ENCODE measurements at places on chromosomes 3 and 15. TPM values are rescaled to one million over a fixed set of nuclear protein-coding genes. Genes with fewer than 3 reads are reported as not detected.
A peak's percentile ranks its signal among the peaks of the same experiment; 100 is the strongest.

GRCh38 chr15:51708013-51708412 is 26.7 kb downstream of the SCG3 start:
- peak; percentile 66 for DNase-seq

GRCh38 chr15:67762610-67763368 is 62.5 kb upstream of the SKOR1 start:
- DNase-seq, result no peak

REC114 gene
- 0.15 TPM for polyA plus RNA-seq

GRCh38 chr3:31770822-31771326 is 210.2 kb downstream of the OSBPL10 start:
- DNase-seq, result no peak

- DNase-seq, result no peak
These were observed 56.0 kb upstream of the TASOR start for GRCh38 chr3:56739036-56739435.

DNA sequence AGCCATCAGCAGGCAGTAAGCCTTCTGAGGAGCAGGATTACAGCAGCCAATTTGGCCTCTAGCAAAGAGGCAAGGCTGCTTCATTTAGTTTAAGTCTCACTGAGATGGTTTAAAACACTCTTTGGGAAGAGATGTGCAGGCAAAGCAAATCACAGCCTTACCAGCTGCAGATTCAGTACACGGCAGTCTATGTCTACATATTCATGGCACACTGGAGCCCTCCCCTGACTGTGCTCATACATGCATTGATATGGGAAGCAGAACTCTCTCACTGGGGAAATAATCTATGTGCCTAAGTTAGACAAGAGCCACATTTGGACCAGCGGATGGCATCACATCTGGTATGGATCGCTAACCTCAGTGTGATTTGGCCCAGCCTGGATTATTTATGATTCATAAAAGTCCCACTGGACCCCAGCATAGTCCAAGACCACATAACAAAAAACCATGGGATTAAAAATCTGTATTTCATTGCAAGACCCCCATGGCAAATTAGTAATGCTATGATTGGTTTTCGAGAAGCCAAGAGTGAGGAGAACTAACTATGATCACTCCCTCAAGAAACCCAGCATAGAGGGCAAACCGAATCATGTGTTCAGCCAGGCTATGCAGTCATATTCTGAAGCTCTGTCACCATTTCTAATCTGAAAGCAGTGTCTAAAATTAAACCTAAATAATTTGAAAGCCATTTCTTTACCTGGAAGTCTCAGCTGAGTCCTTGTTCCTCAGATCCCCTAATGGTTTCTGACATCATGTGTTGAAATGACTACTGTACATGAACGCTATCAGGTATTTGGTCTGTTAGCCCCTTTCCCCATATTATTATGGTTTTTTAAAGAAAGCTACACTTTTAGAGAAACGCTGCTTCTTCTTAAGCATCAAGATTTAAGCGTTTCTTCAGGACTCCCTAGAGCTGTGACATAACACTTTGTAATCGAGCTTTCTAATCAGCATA is 1.2 kb downstream of the PRICKLE2 start:
- DNase-seq, result no peak

DNA sequence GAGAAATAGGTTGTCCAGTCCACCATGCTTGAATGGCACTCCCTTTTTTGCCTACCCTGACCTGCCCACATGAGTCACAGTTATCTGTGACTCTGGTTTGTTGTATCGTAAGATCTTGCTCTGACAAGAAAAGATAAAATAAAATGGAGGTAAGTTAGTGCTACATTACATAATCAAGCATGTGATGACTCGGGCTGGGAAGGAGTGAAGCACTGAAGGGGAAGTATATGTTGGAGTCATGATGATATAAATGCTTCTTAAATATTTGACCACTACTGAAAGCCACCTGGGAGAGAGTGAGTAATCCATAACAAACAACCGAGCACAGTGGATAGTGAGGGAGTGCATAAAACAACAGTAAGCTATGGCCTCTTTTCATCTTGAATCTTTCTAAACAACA is 124.4 kb downstream of the SHOX2 start:
- DNase-seq, result no peak

DNA sequence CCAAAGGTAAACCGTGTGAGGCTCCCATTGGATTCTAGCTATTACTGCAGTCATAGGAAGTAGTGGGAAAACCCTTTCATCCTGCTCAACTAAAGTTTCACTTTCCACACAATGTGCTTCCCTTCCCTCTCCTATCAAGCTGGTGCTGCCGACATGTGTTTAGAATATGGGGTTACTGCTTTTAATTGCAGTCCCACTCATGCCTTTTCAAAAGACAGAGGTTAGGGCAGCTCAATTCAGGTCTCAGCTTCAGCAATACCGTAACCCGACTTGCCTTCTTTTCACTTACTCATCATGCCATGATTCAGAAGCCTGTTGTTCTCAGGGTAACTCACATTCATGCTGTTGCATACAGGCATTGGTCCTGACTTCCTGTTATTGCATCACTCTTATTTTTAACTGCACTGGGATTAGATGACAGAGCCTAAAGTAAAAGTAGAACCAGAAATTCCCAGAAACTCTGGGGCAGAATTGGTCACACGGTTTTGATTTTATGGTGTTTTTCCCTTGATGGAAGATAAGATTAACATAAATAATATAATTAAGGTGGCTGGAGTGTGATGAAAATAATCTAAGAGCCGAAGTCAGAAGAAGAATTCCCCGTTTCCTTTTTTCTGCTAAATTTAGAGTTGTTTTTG is 45.7 kb downstream of the C2CD4B start:
- peak; percentile 54 for DNase-seq

GRCh38 chr3:66817951-66818557 is 180.1 kb upstream of the KBTBD8 start:
- no peak for DNase-seq

EOMES gene
- 1.2 TPM for polyA plus RNA-seq

DNA sequence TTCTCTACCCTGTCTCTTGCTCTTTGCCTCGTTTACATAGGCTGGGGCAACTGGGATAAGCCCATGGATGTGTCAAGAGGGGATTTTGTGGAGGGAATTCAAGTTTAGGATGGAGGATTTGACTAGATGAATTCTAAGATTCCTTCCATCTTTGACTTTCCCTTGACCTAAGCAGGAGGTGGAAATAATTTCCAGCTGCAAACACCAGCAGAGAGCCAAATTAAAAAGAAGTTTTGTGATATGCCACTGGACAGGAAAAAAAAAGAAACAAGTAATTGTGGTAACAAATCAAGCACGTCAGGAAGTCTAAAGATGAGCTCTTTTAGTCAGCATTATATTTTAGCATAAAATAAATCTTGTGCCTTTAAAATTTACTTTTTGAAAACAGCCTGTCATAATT is 49.8 kb downstream of the KCNMB2 start:
- no peak for DNase-seq

- no peak for DNase-seq
These were observed 85.5 kb upstream of the CDV3 start for GRCh38 chr3:133487920-133488540.

CPNE4 gene
- 2.9 TPM for polyA plus RNA-seq

XYLB gene
- 30.1 TPM for polyA plus RNA-seq

SATB1 gene
- 27.2 TPM for polyA plus RNA-seq

DNA sequence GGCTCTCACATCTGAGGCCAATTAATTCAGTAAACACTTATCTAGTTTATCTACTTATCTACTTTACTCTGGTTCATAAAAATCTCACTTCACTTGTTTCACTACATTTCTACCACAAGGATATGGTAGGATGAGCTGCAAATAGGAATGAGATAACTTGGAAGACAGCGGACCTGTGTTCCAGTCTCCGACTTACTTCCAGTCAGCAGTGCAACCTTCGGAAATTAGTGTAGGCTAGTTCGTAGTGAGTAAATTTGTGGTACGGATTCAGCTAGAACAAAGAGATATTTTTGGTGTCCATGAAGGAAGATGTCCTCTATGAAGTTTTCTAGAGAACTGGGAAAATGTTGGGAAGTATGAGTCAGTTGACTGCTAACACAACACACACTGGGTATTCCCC is 66.3 kb downstream of the TPRG1 start:
- no peak for DNase-seq

IQCH gene
- 0.97 TPM for polyA plus RNA-seq

DNA sequence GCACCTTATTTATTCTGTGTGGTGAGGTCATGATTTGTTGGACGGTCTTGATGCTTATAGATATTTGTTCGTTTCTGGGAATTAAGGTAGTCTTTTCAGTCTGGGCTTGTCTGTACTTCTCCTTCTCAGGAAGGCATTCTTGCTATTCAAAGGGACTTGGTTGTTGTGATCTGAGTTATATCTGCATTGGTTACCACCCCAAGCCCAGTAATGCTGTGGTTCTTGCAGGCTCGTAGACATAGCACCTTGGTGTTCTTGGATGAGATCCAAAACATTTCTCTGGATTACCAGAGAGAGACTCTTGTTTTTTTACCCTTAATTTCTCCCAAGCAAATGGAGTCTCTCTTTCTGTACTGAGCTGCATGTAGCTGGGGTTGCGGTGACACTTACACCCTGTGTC is 128.0 kb upstream of the CBLB start:
- DNase-seq, result no peak

DNA sequence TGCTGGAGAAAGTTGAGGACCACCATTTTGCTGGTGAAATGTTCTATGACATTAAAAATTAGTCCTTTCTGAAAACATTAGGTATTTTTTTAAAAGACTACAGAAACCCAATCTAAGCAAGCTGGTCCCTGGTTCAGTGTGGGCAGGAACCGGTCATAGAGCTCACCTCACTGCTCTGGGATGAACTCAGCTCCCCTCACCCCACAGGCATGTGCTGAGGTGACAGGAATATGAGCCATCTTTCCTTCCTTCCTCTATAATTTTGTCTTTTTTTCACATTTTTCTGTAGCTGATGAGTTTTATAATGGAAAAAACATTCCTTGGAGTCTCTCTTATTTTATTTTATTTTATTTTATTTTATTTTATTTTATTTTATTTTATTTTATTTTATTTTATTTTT is 8.2 kb upstream of the LRRC15 start:
- DNase-seq, result no peak

ROBO2 gene
- 9.6 TPM for polyA plus RNA-seq

GRCh38 chr3:12706504-12707253 is 42.8 kb upstream of the RAF1 start:
- DNase-seq, result peak; percentile 59

AHSG gene
- 1.8 TPM for polyA plus RNA-seq

NOX5 gene
- polyA plus RNA-seq, result 0.16 TPM

AP3S2 gene
- polyA plus RNA-seq, result 26.1 TPM

GRCh38 chr15:31017311-31017710 is 25.9 kb upstream of the MTMR10 start:
- DNase-seq, result no peak

TRPM1 gene
- not detected for polyA plus RNA-seq

DNA sequence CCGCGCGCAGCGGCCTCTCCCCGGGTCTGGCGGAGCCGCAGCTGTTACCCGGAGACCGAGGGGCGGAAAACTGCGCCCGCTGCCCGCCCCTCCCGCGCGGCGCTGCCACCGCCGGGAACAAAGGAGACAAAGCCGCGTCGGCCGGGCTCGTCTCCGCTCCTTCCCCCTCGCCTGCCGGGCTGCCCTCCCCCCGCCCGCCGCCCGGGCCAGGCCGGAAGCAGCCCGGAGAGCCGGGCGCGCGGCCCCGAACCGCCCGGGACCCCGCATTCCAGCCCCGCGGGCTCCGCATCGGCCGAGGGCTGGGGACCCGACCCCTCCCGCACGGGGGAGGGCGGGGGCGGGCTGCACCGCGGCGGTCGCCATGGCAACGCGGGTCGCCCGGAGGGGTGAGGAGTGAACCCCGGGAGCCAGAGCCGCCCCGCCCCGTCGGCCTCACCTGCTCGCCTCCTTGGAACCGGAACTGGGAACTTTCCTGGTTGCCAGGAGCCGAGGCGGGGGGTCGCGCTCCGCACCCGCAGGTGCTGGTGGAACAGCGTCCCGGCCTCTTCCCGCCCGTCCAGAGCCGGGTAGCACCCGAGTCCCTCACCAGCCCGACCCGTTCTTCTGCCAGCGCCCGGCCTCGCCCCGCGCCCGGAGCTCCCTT is 448 bp downstream of the PLXNB1 start:
- DNase-seq, result peak; percentile 59

- no peak for DNase-seq
These were observed 30.8 kb upstream of the SLC41A3 start for GRCh38 chr3:126114443-126115386.

CKMT1B gene
- polyA plus RNA-seq, result 15.3 TPM

DNA sequence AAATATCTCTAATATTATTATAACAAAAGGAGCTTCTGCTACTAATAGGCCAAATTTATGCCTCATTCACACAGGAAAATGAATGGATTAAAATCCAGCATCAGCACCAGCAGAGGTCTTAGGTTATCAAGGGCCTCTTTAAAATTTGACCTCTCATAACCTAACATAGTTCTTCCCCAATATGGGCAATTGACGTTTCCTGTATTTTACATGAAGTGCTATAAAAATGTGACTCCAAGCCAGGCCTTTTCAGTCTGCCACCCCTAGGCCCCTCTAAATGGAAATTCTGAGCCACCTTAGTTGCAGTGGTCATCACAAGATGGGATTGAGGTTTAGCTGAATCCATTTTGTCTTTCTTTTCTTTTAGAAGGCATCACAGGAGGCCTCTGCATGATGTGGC is 70.1 kb downstream of the CASR start:
- no peak for DNase-seq

GRCh38 chr15:23403550-23403949 is 43.5 kb downstream of the GOLGA6L2 start:
- no peak for DNase-seq

DNA sequence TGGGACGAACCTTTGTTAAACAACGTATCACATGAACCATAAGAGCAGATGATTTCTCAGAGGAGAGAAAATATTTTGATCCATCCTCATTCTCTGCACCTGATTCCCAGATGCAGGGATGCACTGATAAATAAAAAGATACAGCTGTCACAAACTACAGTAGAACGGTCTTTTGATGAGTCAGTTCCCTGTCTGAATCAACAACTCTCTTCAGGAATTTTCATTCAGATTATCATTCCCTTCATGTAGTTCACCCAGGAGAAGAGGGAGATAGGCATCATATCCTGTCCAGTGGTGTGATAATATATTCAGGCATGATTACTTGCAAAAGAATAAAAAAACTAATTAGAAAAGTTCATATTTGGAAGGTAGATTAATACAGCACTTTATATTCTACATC is 521.5 kb downstream of the PYDC2 start:
- no peak for DNase-seq

DNA sequence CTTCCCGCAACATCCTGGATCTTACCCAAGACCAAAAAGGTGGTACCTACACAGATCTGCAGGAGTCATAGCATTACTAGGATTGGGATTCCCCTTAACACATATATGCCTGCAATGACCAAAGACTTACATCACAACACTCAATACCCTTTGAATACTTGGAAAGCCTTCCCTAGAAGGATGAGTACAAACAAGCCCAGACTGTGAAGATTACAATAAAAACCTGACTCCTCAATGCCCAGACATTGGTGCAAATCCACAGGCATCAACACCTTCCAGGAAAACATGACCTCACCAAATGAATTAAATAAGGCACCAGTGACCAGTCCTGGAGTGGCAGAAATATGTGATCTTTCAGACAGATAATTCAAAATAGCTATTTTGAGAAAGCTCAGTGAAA is 326.8 kb downstream of the TBL1XR1 start:
- no peak for DNase-seq

- no peak for DNase-seq
These were observed 129.1 kb upstream of the TGFBR2 start for GRCh38 chr3:30477149-30477921.

SLCO2A1 gene
- polyA plus RNA-seq, result 8.2 TPM

Measured in large intestine (tissue), 12 donors.